ENCODE measurements at places on chromosomes 5 and 9.

DNA sequence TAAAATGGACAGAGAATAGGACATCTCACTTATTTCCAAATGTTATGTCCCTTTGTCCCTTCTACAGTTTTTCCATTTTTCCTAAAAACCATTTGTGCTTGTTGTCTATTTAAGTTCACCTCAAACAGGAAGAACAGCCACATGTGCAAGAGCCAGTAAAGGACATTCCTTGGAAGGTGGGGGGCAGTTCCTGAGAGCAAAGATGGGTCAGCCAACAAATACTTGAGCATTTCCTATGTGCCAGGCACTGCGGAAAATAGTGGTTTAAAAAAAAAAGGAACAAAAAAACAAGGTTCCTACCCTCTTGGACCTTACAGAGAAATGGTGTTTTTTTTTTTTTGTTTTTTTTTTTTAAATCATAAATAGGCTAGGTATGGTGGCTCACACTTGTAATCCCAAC is 26.8 kb downstream of the ANP32B start:
- no peak for DNase-seq

- DNase-seq, result no peak
Measured at GRCh38 chr5:167361795-167362194, 929.6 kb upstream of the WWC1 start.

- no peak for DNase-seq
Measured at GRCh38 chr5:154273028-154273617, 82.6 kb downstream of the GALNT10 start.

- no peak for DNase-seq
Measured at GRCh38 chr5:56278335-56278753, 45.2 kb upstream of the ANKRD55 start.

DNA sequence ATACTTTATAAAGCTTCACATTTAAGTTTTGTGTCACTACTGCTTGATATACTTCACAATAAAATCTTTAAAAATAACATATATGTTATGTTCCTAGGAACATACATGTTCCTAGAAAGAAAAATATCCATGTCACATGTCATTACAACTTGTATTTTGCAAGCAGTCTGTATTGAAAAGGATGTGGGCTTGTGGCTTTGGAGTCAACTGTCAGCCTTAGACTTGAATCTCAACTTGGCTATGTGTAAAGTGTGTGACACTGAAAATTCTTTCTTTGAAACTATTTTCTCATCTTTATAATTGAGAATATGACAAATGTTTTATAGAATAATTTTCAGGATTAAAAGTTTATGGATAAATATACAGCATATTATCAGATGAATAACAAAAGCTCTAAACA is 273.1 kb downstream of the KIAA0825 start:
- DNase-seq, result no peak

DNA sequence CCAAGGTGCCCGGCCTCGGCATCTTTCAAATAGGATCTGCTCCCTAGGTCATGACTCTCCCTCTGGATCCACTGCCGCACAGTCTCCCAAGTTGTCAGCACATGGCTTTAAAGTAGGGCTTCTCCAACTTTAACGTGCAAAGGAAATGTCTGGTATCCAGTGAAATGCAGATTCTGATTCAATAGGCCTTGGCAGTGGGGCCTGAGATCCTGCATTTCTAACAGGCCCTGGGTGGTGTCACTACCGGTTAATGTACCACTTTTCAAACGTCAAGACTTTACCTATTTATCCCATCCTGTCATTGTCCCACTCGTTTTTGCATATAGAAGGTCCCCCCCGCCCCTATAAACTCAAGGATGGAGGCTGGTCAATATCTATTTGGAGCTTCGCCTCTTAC is 137.6 kb upstream of the ZNF618 start:
- no peak for DNase-seq

DNA sequence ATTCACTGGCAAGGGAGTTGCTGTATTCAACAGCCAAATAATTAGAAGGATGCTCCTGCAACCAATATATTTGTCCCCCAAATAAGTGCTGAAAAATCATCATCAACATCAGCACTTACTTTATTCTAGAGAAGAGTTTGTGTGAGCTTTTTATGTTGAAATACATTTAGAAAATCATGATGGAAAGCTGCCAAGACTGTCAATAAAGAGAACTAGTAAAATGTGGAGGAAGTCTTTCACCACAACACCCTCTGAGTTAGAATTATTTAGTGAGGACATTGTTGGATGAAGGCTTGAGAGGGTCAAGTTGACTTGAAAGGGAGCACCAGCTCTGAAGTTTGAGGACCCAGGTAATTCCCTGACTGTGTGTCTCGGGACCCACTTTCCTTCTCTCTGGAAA is 100.2 kb upstream of the TBCA start:
- no peak for DNase-seq

- DNase-seq, result no peak
Measured at GRCh38 chr5:141558150-141558549, 60.6 kb downstream of the DIAPH1 start.

DNA sequence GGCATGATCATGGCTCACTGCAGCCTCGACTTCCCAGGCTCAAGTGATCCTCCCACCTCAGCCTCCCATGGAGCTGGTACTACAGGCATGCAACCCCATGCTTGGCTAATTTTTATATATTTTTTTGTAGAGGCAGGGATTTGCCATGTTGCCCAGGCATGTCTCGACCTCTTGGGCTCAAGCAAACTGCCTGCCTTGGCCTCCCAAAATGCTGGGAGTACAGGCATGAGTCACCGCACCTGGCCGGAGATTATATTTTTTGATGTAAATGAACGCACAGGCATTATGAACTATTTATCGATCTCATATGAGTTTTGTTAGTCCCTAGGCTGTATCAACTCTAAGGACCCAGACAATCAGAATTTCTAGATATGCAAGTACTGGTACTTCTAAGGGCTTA is 25.5 kb upstream of the CEP120 start:
- DNase-seq, result no peak

- DNase-seq, result no peak
Measured at GRCh38 chr9:69621730-69622460, 50.3 kb downstream of the APBA1 start.

DNA sequence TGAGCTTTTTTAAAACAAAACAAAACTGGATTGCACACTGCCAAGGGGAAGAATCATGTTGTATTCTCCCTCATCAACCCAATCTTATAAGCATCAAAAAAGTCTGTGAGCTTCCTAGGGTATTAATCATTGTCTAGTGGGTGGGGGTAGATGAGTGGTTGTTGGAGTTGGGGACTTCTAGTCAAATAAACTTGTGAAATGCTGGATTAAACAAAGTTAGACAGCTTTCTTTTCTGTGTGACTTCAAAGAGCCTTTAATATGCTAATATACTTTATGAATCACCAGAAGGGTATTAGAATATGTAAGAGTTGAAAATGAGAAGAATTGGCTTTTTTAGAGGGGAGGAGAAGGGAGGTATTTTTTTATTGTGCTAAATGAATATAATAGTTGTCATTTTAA is 87.7 kb downstream of the GALNT10 start:
- no peak for DNase-seq

GRCh38 chr5:20611620-20612019 is 623.6 kb upstream of the CDH18 start:
- no peak for DNase-seq
